HT1080 (cell line): ENCODE measurements at places on chromosomes 4 and X. TPM values are rescaled to one million over a fixed set of nuclear protein-coding genes. Genes with fewer than 3 reads are reported as not detected.

DNA sequence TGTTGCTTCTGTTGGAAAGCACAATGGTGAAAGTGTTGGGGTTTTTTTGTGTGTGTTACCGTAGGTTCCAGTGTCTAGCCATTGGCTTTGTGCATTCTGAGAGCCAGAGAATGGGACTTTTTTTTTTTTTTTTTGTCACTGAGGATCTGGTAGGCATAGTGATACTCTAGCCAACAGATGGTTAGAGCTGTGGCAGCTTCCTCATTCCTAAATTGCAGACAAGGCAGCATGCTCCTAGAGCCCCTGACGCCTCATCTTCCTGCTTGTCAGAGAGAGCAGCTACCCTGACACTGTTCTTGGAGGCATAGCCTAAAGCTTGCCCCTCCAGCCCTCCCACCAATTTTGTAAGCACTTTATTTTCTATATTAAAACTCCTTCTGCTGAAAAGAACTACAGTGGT, 27.0 kb downstream of the ARHGEF9 start:
- no peak for DNase-seq

- no peak for DNase-seq
Observed at GRCh38 chrX:107707866-107708265, 67.7 kb downstream of the TSC22D3 start.

Gene CCDC160
- 0.06 TPM in 1 of 2 replicates, not detected in the other for total RNA-seq

DNA sequence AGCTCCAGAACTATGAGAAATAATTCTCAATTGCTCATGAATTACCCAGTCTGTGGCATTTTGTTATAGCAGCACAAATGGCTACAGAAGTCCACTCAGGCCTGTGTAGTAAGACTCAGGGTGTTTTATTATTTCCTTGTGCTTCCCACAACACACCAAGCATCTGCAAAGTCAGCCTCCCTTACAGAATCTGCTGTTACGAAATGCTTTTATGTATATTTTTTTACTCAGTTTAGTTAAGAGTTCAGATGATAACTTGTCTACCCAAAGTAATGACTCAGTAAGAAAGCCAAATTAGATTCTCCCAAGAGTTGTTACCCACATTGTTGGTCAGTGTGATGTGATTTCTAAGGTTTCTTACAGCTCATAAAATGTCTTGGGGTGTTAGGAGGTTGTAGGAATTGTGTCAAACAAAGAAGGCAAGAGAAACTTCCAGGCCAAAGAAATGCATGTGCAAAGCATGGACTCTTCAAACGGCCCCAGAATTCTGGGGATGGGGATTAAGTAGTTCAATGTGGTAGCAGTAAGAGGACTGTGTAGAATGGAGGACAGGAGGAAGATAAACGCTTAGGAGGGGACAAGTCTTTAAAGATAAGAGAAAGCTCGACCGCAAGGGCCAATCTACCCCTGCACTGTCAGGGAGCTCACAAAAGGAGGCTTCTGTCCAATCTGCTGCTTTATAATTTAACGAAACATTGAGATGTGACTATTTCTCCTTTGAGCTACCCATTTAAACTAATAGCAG, 35.4 kb upstream of the TMEM184C start:
- DNase-seq: no peak

DNA sequence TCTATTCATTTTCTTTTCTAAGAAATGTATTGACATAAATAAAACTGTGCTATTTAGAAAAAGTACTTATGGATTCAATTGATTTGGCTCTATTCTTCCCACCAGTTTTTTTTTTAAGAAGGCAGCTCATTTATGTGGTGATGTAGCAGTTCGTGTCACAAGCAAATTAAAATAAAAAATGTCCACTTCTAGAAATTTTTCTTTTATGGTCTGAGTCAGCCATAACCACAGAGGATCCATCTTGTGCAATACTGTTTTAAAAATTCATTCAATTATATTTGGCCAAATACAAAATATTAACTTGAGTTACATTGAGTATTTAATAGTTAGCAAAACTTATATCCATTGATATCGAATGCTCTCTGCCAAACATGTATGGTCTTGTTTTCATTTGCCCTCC, 207.9 kb upstream of the FAT1 start:
- no peak for DNase-seq

DNA sequence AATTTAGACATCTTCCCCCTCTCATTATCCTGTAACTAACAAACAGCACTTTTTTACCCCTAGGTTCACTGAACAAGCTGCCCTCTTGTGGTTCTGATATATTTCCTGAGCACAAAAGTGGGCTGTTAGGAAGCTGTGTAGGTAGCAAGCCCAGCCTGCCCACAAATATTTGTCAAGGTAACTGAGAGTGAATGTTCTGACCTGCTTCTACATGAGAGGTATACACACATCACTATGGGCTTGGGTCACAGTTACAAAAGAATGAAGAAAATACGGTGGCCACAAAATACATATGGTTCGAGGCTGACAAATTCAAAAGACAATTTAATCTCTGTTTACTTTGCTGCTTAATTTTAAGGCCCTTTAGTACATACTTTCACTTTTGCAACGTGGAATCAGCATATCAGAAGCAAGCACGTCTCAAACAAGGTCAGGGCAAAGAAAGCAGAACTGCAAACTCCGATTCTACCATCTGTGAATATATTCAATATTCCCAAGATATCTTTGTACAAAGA, 78.7 kb downstream of the RBM47 start:
- DNase-seq: no peak

DNA sequence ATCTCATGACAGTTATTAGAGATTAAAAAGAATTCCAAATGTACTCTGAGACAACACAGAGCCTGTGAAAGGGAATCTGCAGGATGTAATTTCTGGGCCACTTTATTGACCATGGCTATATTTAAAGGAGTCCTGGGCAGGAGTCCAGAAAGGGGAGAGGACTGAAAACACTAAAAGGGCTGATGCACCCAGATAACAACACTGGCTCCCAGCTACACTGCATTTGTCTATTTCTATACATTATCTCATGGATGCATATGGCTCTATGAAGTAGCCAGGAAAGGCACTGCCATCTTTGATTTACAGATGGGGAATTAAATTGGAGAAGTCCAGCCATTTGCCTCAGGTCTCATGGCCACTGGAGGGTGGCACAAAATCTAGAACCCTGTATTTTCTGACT, 56.0 kb downstream of the MED28 start:
- DNase-seq: no peak

- DNase-seq: no peak
Observed at GRCh38 chr4:94567811-94568210, 116.1 kb downstream of the PDLIM5 start.

DNA sequence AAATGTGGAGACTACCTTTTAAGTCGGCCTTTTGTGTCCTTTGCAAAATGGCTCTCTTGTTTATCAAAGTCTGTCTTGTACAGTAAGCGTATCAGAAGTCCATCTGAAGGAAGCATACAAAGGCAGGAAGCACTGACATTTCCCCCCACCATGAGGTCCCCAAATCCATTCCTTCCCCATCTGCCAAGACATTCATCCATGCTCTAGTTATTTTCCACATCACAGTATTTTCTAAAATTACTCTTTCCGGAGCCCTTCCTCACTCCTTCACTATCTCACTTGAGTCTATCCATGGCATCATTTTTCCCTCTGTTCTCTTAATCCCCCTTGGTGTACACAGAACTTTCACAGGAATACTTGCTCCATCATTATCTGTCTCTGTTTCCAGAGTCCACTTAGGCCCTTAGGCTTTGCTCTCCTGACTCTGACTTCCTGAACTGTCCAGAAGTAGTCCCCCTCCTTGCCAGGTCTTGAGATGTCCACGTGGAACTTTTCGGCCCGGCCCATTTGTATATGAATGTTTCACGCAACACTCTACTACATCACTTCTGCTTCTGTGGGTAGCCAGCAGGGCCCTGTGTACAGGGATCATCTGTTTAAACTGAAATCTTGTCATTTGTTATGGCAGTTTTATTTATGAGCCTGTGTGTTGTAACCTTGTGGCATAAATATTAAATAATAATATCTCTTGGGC, 2.1 kb downstream of the SEL1L3 start:
- DNase-seq: no peak

- no peak for DNase-seq
Observed at GRCh38 chr4:159594576-159594975, 491.7 kb downstream of the RAPGEF2 start.

Gene VBP1
- total RNA-seq: 53.7 and 55.9 TPM in 2 replicates

Gene RBPJ
- 27.3 and 31.3 TPM in 2 replicates for total RNA-seq

GRCh38 chr4:140343303-140343702, 30.1 kb upstream of the SCOC start:
- DNase-seq: peak; percentile 17

GRCh38 chr4:152087335-152087734, 326.5 kb upstream of the GATB start:
- no peak for DNase-seq

Gene TAF7L
- not detected in 2 replicates for total RNA-seq

GRCh38 chr4:53366301-53366716, 448 bp upstream of the SCFD2 start:
- DNase-seq: no peak

- no peak for DNase-seq
Observed at GRCh38 chr4:38995660-38996005, 36.6 kb downstream of the TMEM156 start.

DNA sequence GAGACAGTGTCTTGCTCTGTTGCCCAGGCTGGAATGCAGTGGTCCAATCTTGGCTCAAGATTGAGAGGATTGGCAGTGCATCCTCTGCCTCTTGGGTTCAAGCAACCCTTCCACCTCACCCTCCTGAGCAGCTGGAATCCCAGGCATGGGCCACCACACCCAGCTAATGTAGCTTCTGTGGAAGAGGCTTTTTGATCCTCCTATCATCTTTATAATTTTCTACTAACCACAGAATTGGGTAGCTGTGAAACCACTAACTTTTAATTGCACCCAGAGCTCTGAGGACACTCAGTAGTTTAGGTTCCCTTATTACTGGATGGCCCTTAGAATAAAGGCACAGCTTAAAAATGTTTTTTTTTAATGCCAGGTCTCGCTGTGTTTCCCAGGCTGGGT, 8.9 kb upstream of the AGA start:
- no peak for DNase-seq

GRCh38 chrX:140794642-140795041, 85.1 kb downstream of the LINC00632 start:
- no peak for DNase-seq

Gene GABRE
- 3.7 and 4.7 TPM in 2 replicates for total RNA-seq

Gene ANK2
- 11.6 and 12.1 TPM in 2 replicates for total RNA-seq

Gene DCAF4L1
- 0.19 and 0.33 TPM in 2 replicates for total RNA-seq

Gene MAGEC1
- total RNA-seq: 0.07 TPM in 1 of 2 replicates, not detected in the other

- no peak for DNase-seq
Observed at GRCh38 chrX:41522081-41522480, 74.9 kb downstream of the NYX start.

DNA sequence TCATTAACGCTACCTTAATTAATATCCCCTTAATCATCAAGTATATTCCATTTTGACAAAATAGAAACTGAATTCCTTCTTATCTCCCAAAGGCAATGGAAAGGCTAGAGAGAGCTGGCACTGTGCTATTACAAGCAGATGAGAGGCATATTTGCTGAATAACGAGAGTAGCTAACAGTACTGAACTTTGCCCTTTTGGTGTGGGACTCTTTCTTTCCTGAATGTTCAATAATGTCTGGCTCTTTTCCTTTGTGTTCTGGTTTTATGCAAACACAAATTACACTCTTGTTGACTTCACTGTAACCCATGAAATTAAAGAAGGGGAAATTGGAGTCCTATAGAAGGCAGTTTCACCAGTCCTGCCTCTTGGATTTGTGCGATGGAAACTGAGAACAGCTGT, 63.5 kb downstream of the SHROOM3 start:
- no peak for DNase-seq

DNA sequence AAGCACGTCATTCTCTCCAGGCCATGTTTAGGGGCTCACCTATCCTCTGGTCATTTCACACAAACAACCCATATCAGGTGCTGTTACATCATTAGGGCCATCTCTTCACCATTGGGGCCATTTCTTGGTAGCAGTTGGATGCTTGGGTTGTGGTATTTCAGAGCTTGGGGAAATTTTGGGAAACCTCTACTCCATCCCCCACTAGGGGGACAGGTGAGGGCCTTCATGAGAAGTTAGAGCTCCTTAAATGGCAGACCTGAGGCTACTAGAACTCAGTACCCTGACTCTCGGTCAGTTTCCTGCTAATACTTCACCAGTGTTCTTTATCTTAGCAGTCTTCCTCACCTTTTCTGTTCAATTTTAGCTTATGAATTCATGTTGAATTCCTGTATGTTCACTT, 50.2 kb downstream of the ZNF827 start:
- DNase-seq: no peak

Gene AKAP14
- total RNA-seq: not detected in 2 replicates

DNA sequence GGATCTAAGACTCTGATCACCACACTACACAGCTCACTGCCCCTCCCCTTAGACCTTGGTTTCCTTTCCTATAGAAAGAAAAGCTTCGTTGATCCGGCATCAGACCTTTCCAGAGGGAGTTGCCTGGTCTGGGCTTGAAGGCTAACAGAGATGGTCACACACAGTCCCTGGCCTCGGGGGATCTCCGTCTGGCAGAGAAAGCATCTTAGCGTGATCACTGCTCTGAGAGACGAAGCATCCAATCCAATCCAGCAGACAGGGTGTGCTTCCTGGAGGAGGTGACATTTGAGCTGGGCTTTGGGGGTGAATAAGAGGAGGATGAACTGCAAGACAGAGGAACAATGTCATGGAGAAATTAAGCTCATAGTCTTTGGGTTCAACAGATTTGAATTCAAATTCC, 49.5 kb downstream of the HTRA3 start:
- no peak for DNase-seq

DNA sequence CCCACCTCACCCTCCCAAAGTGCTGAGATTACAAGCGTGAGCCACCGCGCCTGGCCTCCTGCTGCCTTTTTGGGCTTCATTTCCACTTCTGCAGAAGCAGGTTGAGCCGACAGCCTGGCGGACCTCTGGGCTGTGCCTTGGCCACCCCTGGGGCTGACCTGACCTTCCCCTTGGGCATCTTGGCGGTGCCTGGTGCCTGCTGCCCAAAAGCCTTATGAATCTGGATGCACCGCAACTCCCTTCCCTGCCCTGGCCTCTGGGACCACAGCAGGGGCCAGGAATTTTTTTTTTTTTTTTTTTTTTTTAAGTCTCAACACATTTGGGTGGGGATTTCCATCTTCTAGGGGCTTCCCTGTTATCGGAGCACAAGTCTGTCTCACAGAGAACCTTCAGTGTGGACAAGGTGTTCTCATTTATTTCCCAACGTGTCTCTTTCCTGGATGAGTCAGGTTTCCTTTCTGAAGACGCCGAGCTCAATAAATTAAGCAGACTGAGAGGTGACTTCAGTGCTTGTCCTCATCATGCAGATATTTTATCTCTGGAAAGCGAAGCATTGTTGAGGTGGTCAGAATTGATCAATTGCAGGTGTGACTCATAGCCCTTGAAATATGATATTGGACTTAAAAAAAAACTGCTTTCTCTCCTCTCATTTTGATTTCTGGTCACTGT, 79.7 kb downstream of the SHROOM2 start:
- peak; percentile 38 for DNase-seq

Gene USP26
- 19.4 and 20.9 TPM in 2 replicates for total RNA-seq

Gene EDNRA
- total RNA-seq: 14.9 and 15.0 TPM in 2 replicates
